Frontal cortex (tissue), 4 donors: ENCODE measurements at places on chromosomes 4 and X. TPM values are rescaled to one million over a fixed set of nuclear protein-coding genes. Genes with fewer than 3 reads are reported as not detected.

The TRAM1L1 gene
- 28.9 TPM for total RNA-seq

The SLC2A9 gene
- 2.9 TPM for total RNA-seq

The KLF8 gene
- 12.6 TPM for total RNA-seq

The ARHGEF6 gene
- 8.6 TPM for total RNA-seq

The NCBP2L gene
- not detected for total RNA-seq

The CRMP1 gene
- 624 TPM for total RNA-seq

The SEL1L3 gene
- total RNA-seq, result 87.2 TPM

The PNMA6E gene
- not detected for total RNA-seq

The PNMA5 gene
- total RNA-seq, result 2.4 TPM

The GPRIN3 gene
- total RNA-seq, result 34.2 TPM

The STATH gene
- not detected for total RNA-seq

The GLRA3 gene
- 6.1 TPM for total RNA-seq

The DAPP1 gene
- total RNA-seq, result 0.41 TPM

The PWWP3B gene
- total RNA-seq, result 1.2 TPM

The SCARB2 gene
- 263 TPM for total RNA-seq

The MGAT4D gene
- total RNA-seq, result not detected

The CYBB gene
- 10.6 TPM for total RNA-seq

The POLN gene
- 8.6 TPM for total RNA-seq

The NDST3 gene
- 39.1 TPM for total RNA-seq

The TEX11 gene
- not detected for total RNA-seq

The MRPS18C gene
- total RNA-seq, result 35.9 TPM

The MXRA5 gene
- 0.82 TPM for total RNA-seq

The SLC10A7 gene
- 10.2 TPM for total RNA-seq

The ADAMTS3 gene
- total RNA-seq, result 20.4 TPM

The TCEAL5 gene
- 6.9 TPM for total RNA-seq

The PDCL2 gene
- not detected for total RNA-seq

The RIPPLY1 gene
- total RNA-seq, result not detected

The TRPC5OS gene
- total RNA-seq, result not detected
